ENCODE measurements at places on chromosomes 12 and 14. TPM values are rescaled to one million over a fixed set of nuclear protein-coding genes. Genes with fewer than 3 reads are reported as not detected.

DNA sequence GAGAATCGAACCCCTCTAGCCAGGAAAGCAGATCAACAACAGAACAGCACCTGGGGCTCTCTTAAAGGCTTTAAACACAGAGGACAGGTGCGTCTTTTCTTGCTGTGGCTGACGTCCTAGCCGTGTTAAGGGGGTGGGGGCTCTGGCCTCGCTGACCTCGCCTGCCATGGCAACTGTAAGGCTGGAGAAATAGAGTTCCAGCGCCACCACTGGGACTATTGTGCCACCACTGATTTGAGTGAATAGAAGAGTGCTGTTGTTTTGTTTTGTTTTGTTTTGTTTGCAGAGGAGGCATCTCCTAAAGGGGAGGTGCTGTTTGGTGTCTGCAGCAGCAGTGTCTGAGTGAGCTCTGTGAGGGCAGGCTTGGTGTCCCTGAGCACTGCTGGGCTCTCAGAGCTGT is 34.2 kb upstream of the PRMT8 start:
- no peak overlapping the region for H3K4me3 ChIP-seq
- peaks cover 1% of the 10 kb centered on the region for H3K27me3 ChIP-seq
- no peak for DNase-seq
- H3K27ac ChIP-seq = no peak overlapping the region
- H3K4me1 ChIP-seq = no peaks in the 10 kb centered on the region

DNA sequence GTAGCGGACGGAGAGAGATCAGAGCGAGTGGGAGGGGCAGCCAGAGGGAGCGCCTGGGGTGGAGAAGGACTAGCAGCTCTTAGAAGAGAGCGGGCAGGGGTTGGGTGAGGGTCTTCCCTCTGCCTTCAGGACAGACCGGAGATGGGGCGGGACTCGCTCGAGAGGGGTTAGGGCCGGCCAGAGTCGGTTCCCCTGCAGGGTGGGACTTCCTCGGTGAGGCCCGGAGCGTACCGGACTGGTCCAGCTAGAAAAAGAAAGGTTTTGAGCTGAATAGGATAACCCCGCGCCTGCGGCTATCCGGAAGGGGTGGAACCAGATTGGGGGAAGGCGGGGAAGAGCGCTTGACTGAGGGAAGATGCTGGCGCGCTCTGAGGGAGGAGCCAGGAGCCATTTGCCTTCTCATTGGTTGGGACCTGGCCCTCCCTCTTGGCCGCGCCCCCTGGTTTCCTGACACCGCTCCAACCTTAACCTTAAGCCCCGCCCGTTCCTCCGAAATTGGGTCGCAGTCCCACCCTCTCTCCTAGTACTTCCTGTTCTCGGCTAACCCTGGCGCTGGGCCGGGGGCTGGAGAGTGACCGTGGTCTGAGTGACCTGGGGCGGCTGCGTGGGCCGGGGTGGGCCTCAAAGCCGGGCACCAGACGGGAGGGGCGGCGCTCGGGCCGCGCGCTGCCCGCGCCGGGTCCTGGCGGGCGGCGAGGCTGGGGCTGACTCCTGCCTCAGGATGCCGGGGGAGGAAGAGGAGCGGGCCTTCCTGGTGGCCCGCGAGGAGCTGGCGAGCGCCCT is at the start of gene RNF31:
TSS of gene RNF31 (plus strand) at position 521 of the 783 bp plus-strand sequence. CDS start at position 722, 201 bp downstream.
- H3K4me3 ChIP-seq = peak within 1 kb of the TSS; percentile 86
- H3K36me3 ChIP-seq = peaks cover 31% of the 10 kb centered on the region
- peak; percentile 98 for DNase-seq
- peaks cover 9% of the 10 kb centered on the region for H3K4me1 ChIP-seq
- peak within 1 kb of the TSS; percentile 79 for H3K27ac ChIP-seq
- no peaks in the 10 kb centered on the region for H3K27me3 ChIP-seq

DNA sequence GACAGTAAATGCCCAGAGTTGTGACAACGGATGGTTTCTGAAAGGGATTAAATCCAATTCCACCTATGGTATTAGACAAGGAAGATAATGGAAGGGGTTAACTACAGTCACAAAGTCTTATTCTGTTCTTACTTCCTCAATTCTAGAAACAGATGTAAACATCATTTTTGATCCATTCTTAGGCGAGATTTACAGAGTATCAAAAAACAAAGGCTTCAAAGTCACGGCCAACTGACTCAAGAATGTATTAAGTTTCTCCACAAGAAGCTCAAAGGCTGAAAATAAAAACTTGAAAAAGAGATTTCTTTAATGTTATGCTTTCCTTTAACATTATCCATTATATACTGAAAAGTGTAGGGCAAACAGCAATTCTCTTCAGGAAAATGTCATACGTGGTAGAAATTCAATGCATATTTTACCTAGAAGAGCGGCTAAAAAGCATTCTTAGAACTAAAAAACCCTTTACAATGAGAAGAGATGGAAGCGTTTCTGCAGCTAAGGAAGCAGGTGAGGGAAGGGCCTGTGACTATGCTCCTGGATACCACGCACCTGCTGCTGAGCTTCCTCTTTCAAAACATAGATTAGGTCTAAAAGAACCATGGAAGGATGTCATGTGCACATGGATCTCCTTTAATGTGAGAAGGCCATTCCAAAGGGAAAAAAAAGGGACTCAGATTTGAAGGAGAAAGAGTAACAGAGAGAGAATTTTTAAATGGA is 185.8 kb downstream of the STXBP6 start:
- H3K27ac ChIP-seq = no peak overlapping the region
- no peak overlapping the region for H3K4me3 ChIP-seq
- no peaks in the 10 kb centered on the region for H3K36me3 ChIP-seq
- H3K4me1 ChIP-seq = peaks cover 1% of the 10 kb centered on the region
- H3K27me3 ChIP-seq = no peaks in the 10 kb centered on the region

DNA sequence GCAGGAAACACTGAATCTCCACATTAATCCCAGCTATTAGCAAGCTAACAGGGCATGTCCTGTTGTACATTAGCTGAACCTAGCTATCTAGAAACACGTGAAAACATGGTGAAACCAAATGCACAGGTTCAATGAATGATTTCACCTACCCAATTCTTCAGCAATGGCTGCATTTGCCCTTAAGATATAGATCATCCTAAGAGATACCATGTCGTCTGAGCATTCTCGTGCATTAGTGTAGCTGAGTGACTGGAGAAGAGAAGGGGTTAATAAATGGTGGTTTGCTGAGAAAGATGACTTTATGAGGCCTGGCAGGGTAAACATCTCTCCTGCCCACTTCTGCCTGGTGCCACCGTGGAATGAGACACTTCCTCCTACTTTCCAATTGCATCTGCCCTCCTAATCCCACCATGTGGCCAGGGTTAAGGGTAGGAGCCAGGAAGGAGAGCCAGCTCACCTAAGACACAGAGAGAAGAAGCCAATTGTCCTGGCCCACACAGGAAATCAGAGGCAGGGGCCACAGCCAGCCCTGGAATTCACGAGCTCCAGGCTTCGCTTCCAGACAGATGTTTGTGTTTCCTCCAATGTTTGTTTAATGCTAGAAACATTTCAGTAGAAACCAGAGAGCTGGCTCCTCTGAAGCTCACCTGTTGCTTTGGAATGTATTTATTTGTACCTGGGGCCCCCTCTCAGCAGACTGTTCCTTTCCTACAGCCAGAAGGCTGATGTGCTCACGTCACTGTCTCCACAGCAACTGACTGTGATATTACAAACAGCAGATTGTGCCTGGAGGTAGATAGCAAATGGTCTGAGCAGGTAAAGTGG is 126.0 kb upstream of the PARP11 start:
- H3K4me1 ChIP-seq = no peaks in the 10 kb centered on the region
- H3K27ac ChIP-seq = no peak overlapping the region
- no peak overlapping the region for H3K4me3 ChIP-seq
- H3K36me3 ChIP-seq = no peaks in the 10 kb centered on the region

DNA sequence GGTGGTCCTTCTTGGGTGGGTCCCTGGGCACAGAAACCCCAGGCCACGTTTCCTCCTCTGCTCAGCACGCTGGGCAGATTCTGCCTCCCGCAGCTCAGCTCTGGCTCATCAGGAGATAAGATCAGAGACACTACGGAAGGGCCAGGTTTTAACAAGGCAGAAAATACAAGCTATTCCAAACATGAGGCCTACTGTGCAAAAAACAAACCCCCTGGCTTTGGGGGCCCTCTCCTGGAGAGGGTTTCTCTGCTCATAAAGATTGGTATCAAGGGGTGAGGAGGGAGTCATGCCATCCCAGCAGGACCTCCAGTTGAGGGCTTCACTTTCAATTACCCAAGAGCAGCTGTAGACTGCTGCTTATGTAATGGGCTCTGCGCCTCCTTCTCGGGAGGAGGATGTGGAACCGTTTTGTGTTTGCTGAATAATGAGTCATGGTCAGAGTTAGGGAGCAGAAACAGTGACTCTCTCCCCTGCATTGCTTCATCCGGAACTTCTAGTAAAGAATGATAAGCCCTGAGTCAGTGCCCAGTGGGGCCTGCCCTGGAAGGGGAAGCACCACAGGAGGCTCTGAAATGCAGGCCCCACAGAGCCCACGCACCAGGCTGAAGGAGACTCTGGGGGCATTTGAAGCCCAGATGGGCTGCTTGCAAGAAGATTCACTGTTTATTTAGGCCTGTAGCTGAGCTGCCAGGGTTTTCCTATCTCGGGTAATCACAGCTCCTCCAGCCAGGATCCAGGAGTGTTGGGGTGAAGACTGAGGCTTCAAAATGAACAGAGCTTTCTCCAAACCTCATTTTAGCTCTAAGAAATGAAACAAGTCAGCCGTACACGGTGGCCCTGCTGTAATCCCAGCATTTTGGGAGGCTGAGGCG is 79.3 kb downstream of the SSPN start:
- DNase-seq = peak; percentile 100
- no peak overlapping the region for H3K4me3 ChIP-seq
- peak overlapping the region; percentile 80 for H3K27ac ChIP-seq
- no peaks in the 10 kb centered on the region for H3K27me3 ChIP-seq

- no peak for DNase-seq
- no peak overlapping the region for H3K4me3 ChIP-seq
- no peaks in the 10 kb centered on the region for H3K4me1 ChIP-seq
- no peak overlapping the region for H3K27ac ChIP-seq
- H3K36me3 ChIP-seq = no peaks in the 10 kb centered on the region
Measured at GRCh38 chr14:104461676-104462449, 117.7 kb upstream of the C14orf180 start.

DNA sequence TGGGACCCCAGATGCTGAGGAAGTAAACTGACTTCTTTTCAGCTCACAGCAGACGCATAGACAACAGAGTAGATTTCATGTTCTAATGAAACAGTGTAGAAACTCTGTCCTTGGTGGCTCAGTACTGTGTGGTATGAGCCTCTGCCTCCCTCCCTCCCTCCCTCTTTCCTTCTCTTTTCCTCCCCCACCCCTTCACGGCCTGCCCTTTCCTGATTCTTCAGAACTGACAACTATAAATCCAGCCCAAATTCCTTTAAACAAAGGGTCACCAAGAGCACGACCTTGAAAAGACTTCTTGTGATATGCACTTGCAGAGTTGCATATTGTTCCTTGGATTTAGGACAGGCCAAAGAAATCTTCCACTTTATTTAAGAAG is 164.0 kb downstream of the ETV6 start:
- H3K4me1 ChIP-seq = peaks cover 18% of the 10 kb centered on the region
- H3K4me3 ChIP-seq = no peak overlapping the region
- no peaks in the 10 kb centered on the region for H3K27me3 ChIP-seq
- no peaks in the 10 kb centered on the region for H3K36me3 ChIP-seq

- H3K27me3 ChIP-seq = peaks cover 56% of the 10 kb centered on the region
- no peaks in the 10 kb centered on the region for H3K4me1 ChIP-seq
- DNase-seq = peak; percentile 87
- H3K4me3 ChIP-seq = no peak overlapping the region
- H3K27ac ChIP-seq = no peak overlapping the region
- H3K36me3 ChIP-seq = no peaks in the 10 kb centered on the region
Measured at GRCh38 chr12:10304161-10304574, 3.5 kb upstream of the KLRD1 start.

DNA sequence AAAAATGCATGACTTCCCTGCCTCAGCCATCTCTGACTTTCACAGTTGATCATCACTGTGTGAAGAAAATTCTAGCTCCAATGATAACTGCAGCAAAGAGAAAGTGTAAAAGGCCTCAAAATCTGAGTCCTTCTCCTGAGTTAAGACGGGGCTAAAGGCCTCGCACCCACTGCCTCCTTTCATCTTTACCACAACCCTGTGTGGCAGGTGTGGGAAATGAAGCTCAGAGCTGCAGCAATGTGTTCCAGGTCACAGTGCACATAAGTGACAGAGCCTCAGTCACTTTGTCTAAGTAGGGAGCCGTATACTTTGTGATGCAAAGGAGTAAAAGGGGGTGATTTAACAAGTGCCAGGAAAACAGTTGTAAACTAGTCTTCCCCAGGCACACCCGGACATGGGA is 144.7 kb upstream of the TMCC3 start:
- H3K27ac ChIP-seq = no peak overlapping the region
- DNase-seq = no peak

DNA sequence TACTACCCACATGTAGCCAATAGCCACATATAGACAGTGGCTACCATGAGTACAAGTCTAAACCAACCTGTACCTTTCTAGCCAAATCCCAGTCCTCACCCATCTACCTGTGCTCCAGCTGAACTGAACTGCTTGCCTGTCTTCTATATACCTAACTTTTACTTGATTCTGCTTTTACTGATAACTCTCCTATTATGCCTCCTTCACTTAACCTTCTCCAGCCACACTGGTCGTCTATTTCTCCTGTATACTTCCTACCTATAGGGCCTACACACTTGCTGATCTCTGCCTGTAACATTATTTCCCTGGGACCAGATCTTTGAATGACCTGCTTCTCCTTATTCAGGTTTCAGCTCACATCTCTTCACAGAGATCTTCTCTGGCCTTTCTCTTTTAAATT is 26.0 kb upstream of the MSRB3 start:
- H3K4me1 ChIP-seq = no peaks in the 10 kb centered on the region
- no peaks in the 10 kb centered on the region for H3K36me3 ChIP-seq
- H3K4me3 ChIP-seq = no peak overlapping the region

Gene KLRB1
- not detected for total RNA-seq
